ENCODE measurements at places on chromosomes 7 and 10.

- no peak for DNase-seq
Measured at GRCh38 chr7:80147543-80148391, 13.1 kb downstream of the GNAI1 start.

- no peak for DNase-seq
Measured at GRCh38 chr10:38038107-38038931, 27.8 kb downstream of the ZNF33A start.

- DNase-seq: no peak
Measured at GRCh38 chr7:114660126-114660486, 245.5 kb downstream of the FOXP2 start.

- no peak for DNase-seq
Measured at GRCh38 chr7:147013825-147014224, 897.2 kb downstream of the CNTNAP2 start.

- DNase-seq: peak; percentile 92
Measured at GRCh38 chr7:140342727-140343514, 55.4 kb downstream of the SLC37A3 start.

- no peak for DNase-seq
Measured at GRCh38 chr7:99027241-99027640, 116.7 kb downstream of the SMURF1 start.

- DNase-seq: no peak
Measured at GRCh38 chr10:3210251-3210877, 37.8 kb upstream of the PITRM1 start.

DNA sequence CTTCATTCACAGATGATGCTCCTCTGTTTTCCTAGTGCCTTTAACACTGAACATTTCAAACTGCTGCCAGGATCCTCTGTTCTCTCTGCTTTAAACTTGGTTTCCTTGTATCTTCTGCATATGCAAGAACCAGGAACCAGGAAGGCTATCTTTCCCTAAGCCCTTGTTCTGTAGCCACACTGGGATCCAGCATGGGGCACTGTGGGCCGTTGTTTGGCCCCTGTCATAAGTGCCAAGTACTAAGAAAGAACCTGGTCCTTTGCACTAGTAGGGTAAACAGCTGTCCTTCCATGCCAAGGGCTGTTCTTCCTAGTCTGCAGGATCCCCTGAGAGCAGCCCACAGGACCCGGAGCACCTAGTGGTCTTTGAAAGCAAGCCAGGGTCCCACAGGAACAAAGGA is 49.0 kb upstream of the TRIM8 start:
- DNase-seq: peak; percentile 37

DNA sequence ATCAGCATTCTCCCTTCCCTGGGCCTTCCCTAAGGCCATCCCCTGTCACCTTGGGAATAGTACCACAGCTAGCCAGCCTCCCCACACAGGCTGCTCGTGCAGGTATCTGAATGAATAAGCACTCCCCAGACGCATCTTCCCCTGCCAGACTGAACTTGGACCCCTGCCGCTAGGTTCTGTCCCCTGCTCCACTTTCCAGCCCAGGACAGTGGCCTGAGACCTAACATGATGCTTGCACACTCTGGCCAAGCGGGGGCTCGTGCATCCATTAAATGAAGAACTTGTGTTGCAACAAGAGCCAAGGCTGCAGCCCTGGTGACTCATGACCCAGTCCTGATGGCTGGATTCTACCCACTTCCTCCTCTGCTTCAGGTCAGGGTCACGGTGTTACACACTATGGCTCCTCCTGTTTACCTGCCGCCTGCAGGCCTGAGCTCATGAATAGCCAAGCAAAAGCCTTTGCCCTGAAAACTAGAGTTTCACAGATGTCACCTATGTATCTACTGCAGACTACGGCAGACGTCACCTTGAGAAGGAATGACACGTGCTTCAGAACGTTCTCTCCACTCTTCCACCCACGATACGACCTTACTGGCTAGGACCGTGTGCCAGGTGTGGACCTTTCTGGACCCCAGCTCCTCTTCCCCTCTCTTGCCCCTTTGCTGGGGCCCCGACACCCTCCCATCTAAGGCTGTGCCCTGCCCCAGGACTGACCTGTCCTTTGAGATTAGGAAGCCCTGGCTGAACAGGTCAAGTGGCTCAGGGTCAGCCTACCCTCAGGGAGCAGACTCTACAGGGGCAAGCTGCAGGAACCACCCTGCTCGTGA is 6.5 kb downstream of the ASB13 start:
- no peak for DNase-seq

GRCh38 chr10:964321-964987 is 23.8 kb upstream of the GTPBP4 start:
- no peak for DNase-seq

DNA sequence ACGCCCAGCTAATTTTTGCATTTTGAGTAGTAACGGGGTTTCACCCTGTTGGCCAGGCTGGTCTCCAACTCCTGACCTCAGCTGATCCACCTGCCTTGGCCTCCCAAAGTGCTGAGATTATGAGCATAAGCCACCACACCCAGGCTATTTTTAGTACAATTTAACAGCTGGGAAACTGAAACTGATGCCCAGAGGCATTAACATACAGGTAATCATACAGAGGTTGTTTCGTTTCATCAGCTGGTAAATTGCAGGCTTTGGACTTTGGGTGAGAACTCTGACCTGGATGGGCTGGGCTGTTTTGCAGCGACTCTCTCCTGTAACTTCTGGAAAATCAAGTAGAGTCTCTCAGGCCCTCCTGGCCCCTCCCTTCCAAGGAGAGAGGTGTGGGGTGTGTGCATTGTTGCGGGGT is 6.2 kb upstream of the ACHE start:
- no peak for DNase-seq

DNA sequence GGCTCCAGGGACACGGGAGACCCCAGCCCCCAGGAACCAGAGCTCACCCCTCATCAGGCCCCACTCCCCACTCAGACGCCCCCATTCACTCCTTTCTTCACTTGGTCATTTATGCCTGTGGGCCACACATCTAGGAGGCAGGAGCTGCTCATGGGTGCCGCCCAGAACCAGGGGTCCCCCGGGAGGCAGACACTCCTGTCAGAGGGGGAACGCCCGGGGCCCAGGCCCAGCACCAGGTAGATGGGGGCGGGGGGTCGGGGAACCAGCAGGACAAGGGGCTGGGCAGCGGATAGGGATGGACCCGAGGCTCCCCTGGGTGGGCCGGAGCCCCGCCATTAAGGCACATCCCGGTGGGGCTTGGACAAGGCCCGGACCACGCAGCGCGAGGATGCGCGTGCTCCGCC is 11.8 kb downstream of the CALY start:
- DNase-seq: no peak

GRCh38 chr7:69708857-69709256 is 110.6 kb downstream of the AUTS2 start:
- no peak for DNase-seq

Measured in posterior cingulate gyrus (tissue), 11 donors.